ENCODE measurements at places on chromosomes 7 and 10.

GRCh38 chr7:105021352-105021751, 7.3 kb downstream of the KMT2E start:
- DNase-seq, result no peak

- no peak for DNase-seq
Observed at GRCh38 chr10:113020838-113021237, 70.8 kb downstream of the TCF7L2 start.

DNA sequence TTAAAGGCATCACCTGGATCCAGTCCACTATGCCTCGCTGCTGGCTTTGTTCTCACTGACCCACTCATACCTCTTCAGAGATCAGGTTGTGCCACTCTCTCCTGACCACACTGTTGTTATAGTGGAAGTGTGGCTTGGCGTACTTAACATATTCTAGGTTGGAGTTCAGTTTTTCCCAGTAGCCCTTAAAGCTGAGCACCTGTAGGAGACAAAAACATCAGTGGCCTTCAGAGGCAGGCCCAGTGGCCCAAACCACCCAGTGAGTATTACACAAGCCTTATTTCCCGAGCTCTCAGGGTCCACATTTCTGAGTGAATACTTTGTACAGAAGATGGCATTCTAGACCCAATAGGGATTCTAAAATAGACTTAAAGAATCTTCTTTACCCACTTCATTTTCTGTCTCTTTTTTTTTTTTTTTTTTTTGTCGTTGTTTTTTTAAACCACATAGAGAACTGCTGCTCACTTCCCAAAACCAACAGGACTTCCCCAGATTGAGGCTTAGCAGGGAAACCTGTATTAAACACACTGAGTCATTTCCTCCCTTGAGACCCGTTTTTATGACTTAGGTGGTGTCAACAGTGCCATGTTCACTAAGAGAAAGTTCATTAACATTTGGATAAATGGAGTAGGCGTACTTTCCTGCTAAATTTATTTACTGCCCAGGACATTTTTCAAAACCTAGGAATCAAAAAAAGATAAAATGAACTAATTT, 85.8 kb downstream of the GSAP start:
- DNase-seq, result no peak

DNA sequence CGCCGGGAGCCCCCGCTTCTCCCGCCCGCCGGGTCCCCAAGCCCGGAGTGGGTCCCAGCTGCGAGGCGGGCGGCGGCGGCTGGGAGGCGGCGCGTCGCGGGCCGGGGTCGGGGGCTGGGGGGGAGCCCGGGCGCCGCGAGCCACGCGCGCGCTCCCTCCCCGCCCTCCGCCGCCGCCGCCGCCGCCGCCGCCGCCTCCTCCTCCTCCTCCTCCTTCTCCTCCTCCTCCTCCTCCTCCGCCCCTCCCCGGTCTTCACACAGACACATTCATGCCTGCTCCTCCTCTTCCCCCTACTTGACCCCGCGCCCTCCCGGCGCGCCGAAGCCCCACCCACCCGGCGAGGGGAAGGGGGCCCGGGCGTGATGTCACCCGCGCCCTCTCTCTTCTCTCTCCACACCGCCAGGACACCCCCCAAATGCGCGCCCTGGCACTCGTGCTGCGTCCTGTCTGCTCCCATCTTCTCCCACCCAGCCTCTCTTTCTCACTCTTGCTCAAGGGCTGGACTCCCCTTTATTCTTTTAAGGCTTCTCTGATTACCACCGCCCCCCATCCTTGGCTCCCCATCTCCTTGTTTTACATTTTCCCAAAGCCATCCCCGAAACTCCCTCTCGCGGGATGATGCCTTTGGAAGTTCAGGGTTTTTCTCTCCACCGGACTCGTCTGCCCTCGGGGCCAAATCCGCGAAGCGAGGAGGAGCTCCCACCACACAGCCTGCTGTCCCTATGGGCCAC, 967 bp upstream of the GLI3 start:
- DNase-seq, result no peak

- DNase-seq, result no peak
Observed at GRCh38 chr10:61981460-61981859, 80.0 kb downstream of the ARID5B start.

GRCh38 chr10:29702273-29703164, 67.7 kb upstream of the SVIL start:
- DNase-seq, result no peak

GRCh38 chr10:69766161-69766910, 35.4 kb upstream of the COL13A1 start:
- no peak for DNase-seq

GRCh38 chr7:122803323-122803722, 82.9 kb downstream of the CADPS2 start:
- no peak for DNase-seq

GRCh38 chr7:9201928-9202327, 768.5 kb downstream of the NXPH1 start:
- DNase-seq, result no peak

DNA sequence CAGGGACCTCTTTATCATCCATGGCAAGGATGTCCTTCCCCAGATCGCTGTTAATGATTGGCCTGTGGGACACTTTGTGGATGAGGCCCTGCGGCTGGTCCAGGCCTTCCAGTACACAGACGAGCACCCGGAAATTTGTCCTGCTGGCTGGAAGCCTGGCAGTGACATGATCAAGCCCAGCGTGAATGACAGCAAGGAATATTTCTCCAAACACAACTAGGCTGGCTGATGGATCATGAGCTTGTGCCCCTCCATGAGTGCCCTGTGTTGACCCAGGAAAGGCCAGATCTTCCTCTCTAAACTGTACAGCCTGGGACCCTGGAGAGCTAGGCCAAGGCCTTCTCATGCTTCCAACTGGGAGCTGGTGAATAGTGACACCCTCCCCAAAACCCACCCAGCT, 124.1 kb downstream of the CUL2 start:
- no peak for DNase-seq

DNA sequence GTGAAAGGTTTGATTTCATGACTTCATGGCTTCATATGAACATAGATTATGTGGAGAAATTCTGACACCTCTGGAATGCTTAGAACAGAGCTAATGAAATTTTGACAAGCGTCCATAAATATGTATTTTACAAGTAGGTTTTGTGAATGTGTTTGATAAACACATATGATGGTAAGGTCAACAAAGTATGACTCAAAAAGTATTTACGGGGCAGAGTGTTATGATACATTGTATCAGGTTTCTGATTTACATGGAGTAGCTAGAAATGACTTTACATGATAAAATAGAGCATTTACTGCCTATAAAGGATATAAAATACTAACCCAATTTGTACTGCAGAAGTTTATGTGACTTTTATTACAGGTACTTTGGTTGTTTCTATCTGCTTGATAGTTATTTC, 206.3 kb downstream of the MDFIC start:
- no peak for DNase-seq

DNA sequence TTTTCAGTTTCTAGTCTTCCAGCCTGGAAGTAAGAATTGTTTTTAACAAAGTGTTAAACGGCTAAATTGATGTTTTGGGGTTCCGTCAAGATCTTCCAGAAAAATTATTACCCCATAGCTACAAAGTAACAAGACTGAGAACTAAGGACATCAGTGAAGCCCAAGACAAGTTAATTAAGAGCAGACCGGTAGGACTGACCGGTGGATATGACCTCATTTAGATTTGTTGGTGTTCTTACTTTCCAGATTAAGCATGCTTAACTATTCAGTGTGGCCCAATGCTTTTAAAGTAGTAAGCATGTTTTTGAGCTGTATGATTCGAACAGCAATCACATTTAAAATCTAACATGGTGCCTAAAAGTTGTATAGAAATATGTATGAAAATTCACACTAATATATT, 73.1 kb upstream of the RPA3 start:
- DNase-seq, result no peak

- no peak for DNase-seq
Observed at GRCh38 chr7:8938044-8938805, 504.8 kb downstream of the NXPH1 start.

DNA sequence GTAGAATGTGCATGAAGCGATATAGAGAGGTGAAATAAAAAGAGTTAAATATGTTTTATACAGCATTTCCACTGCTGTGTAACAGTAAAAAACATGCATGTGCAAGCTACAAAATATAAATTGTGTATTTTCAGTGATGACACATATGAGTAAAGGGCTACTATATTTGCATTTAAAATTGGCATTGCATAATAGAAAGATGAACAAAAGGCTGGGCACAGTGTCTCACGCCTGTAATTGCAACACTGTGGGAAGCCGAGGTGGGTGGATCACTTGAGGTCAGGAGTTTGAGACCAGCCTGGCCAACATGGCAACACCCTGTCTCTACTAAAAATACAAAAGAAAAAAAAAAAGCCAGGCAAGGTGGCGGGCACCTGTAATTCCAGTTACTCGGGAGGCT, 79.8 kb upstream of the CCDC71L start:
- no peak for DNase-seq

- DNase-seq, result no peak
Observed at GRCh38 chr7:55020466-55020871, 1.7 kb downstream of the EGFR start.

DNA sequence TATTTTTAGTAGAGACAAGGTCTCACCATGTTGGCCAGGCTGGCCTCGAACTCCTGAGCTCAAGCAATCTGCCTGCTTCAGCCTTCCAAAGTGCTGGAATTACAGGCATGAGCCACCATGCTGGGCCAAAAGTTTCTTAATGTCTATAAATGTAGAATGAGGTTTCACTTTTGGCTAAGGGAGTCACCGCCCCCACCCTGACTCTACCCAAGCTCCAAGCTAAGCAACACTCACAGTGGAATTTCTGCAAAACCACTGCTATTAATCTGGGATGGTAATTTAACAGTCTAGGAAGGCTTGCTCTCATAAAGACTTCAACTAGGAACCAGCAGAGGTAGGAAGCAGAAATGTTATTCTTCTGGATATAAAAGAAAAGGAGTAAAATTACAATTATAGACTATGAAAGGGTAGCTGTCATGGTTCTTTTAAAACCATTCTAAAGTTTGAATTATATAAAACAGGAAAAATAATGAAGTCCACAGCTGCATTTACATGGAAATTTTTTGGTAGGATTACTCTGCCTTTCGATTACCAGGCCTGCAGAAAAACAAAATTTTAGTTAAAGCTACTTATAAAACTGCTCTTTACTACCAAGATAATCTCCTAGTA, 211.6 kb downstream of the SFMBT2 start:
- no peak for DNase-seq

- no peak for DNase-seq
Observed at GRCh38 chr10:113000876-113001598, 51.0 kb downstream of the TCF7L2 start.

- no peak for DNase-seq
Observed at GRCh38 chr10:77590344-77591237, 47.0 kb downstream of the KCNMA1 start.

GRCh38 chr7:104914421-104914820, 99.6 kb upstream of the KMT2E start:
- DNase-seq, result no peak
